CD4-positive, alpha-beta T cell treated with Interleukin-4 for 4 hours (primary cell): ENCODE measurements at places on chromosomes 11 and 22.

- no peak for DNase-seq
Observed at GRCh38 chr11:46682773-46683752, 17.4 kb downstream of the ARHGAP1 start.

DNA sequence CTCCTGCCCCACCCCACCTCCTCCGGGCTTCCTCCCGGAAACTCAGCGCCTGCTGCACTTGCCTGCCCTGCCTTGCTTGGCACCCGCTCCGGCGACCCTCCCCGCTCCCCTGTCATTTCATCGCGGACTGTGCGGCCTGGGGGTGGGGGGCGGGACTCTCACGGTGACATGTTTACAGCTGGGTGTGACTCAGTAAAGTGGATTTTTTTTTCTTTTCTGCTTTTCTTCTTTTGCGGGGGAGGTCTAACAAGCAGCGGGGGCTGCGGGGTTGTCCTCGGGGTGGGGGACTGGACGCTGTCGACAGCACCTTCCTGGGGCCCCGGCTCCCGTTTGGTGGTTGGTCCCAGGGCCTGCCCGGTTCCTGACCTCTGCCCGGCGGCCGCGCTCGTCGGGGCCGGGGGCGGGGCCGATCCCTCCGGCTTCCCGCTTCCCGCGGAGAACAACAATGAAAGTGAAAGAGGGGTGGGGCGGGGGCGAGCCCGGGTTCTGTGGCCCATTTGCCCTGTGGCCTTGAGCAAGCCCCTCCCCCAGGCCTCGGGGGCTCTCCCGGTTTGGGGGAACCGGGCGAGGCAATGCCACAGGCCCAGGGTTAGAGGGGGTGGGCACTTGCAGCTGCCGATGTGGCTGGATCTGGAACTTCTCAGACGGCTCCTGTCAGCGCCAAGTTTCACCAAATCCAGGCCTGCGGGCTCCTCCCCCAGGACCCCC is 975 bp upstream of the MDK start:
- DNase-seq: peak; percentile 41

- DNase-seq: no peak
Observed at GRCh38 chr11:93143800-93144199, 54.0 kb downstream of the SLC36A4 start.

GRCh38 chr11:119091966-119092879 is 7.5 kb downstream of the HMBS start:
- DNase-seq: no peak

DNA sequence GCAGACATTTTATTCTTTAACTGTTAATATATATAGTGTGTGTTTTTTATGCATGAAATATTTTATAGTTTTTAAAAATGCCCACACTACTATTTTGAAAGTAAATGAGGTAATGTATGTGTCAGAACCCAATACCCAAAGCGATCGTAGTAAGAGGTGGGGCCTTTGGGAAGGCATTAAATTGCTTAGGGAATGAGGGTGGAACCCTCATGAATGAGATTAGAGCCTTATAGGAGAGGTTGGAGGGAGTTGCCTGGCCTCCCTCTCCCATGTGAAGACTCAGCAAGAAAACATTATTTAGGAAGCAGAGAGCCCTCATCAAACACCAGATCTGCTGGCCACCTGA is 11.1 kb downstream of the KLHL35 start:
- DNase-seq: no peak

- DNase-seq: no peak
Observed at GRCh38 chr22:50688448-50688847, 15.8 kb downstream of the SHANK3 start.

GRCh38 chr11:656866-657265 is 19.8 kb downstream of the DRD4 start:
- DNase-seq: no peak

GRCh38 chr11:121213362-121213893 is 79.1 kb upstream of the SC5D start:
- no peak for DNase-seq

DNA sequence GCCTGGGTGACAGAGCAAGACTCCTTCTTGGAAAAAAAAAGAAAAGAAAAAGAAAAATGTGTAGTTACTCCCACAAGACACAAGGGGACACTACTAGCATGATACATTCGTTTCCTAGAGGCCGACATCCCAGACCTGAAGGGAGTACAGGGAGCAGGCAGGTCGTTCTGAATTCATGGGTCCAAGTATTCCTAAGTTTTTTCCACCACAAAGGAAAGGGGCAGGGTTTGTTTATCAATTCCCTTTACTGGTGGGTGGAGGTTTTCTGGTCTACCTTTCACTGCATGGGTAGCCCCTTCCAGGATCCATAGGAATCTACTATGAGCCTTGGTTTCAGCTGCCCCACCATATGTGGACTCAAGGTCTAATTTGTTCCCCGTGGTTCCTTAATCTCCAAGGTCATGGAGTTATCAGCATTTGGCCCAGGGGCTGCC is 11.8 kb downstream of the TIGD3 start:
- DNase-seq: peak; percentile 70

- no peak for DNase-seq
Observed at GRCh38 chr11:65083134-65083833, 556 bp downstream of the CDCA5 start.

GRCh38 chr22:34294476-34294875 is 374.2 kb upstream of the LARGE1 start:
- DNase-seq: no peak

DNA sequence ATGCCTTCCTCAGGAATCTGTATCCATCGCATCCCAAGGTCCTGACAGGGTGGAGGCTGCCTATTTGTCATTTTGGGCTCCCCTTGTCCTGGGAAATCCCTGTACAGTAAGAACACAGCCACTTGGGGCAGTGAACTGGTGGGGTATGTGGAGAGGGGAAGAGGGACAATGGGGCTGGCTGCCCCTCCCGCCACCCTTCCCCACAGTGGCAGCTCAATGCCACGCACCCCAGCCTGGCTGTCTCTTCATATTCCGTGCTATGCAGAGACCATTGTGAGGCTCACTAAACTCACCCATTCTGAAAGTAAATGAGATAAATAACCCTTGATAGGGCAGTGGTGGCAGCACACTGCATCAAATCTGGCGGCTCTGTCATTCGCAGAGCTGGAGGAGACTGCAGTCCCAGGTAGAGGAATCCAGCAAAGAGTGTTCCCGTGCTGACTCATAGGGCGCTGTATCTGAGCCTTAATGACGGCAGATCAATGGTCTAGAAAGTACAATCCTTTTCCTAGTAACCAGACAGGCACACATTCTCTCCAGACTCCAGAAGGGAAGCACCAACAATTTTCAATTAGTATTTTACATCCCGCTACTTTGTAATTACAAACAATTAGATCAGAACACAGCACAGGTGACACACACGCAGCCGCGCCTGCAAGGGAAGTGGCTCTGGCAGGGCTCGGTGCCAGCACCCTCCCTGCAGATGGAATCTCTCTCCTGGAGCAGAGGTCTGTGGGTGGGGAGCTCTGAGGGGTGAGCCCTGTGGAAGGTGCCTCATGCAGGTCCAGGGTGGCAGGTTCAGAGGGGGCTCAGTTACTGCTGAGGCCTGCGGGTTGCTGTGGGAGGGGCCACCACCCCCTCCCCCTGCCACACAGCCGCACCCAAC is 167.9 kb upstream of the B3GAT1 start:
- DNase-seq: no peak

- no peak for DNase-seq
Observed at GRCh38 chr11:68122936-68123539, 1.9 kb upstream of the CHKA start.

DNA sequence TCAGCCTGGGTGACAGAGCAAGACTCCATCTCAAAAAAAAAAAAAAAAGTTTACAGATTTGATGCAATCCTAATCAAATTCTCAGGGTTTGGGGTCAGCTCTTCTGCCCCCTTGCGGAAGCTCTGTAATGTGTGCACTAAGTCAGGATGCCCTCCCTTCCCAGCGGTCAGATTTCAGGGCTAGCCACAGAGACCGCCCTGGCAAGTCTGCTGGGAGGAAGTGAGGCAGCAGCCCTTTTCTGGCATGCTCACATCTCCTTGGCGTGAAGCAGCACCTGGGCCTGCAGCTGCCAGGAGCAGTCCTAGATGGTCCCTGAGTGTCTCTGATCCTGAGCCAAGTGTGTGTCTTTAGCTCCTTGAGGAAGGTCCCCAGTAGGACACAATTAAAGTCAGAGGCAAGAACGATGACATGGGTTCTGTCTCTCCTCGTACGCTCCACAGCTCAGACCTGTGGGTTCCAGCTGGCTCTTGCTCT is 10.9 kb upstream of the APOBEC3C start:
- DNase-seq: peak; percentile 81

DNA sequence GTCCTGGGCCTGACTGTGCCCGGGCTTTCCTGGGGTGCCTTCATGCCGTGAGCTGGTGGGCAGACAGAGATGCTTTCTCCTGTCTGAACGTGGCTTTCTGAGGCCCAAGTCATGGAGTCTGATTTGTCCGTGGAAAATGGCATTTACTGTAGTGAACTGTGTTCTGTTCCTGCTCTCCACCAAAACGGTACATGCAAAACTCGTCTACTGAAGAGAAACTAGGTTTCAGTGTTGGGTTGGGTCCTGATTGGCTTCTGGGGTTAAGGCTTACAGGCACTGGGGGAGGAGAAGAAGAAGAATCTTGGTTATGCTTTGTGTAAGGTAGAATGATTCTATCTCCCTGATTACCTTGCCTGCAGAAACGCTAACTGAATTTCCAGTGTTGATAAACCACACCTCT is 541.7 kb downstream of the NTM start:
- DNase-seq: no peak

DNA sequence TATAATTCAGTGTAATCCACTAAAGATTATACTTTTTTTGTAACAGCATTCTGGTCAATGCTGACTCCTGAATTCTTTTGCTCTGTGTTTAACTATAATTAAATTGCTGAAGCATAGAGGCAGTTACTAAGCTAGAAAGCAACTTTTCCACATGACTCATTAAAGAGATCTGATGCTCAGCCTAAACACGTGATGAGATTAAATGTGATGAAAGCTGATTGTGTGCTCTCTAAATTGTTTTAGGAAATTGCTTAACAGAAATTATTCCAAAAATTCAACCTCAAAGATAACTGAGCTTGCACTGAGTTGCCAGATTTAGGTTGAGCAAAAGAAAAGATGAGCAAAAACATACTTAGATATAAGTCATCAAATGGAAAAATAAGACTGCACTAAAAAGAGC is 1033.6 kb downstream of the FAM181B start:
- DNase-seq: no peak

DNA sequence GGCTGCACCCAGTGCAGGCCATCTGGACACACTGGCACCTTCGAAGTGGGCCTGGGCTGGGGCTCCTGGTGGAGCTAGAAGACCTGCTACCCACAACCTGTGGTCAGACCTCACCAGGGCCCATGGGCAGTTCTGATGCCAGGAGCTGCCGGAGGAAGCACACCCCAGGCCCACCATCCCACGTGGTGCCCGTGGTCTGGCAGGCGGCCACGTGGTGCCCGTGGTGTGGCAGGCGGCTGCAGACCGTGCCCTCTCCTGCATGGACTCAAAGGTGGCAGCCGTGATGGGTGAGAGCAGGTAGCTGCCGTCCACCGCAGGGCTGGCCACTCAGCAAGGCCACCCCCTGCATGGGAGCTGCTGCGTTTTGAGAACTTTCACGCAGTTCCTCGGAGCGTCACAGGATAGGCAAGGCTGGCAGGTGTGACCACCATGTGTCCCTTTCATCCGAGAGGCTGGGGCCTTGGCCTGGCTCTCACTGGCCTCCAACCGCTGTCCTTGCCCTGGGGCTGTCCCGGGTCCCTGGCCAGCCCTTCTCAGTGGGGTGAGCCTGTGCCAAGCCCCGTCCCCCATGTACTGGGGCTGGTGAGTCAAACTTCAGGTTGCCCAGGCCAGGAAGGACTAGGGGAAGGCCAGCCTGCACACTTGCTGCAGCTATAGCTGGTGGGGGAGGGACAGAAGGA is 3.9 kb upstream of the IL17REL start:
- DNase-seq: no peak

- no peak for DNase-seq
Observed at GRCh38 chr11:44743959-44744557, 17.3 kb downstream of the TSPAN18 start.

GRCh38 chr22:41914611-41915034 is 251 bp downstream of the SHISA8 start:
- DNase-seq: no peak

- no peak for DNase-seq
Observed at GRCh38 chr11:78535027-78535426, 39.6 kb downstream of the NARS2 start.

- peak; percentile 82 for DNase-seq
Observed at GRCh38 chr11:103035791-103036434, 56.0 kb downstream of the DCUN1D5 start.

DNA sequence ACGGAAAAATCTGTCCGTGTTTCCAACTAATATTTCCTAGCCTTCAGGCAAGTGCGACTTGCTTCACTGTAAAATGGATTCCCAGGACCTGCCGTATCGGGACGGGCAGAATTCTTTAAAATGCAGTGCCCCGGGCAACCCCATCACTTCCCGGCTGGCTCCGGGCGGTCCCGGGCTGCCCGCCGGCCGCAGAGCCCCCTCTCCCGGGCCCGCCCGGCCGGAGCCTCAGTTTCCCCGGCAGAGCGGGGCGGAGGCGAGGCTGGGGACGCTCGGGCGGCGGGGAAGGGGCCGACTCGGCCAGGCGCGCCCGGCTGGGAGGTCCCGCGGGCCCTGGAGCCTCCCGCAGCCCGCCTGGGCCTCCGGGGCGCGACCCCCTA is 84.2 kb upstream of the WNT7B start:
- no peak for DNase-seq

DNA sequence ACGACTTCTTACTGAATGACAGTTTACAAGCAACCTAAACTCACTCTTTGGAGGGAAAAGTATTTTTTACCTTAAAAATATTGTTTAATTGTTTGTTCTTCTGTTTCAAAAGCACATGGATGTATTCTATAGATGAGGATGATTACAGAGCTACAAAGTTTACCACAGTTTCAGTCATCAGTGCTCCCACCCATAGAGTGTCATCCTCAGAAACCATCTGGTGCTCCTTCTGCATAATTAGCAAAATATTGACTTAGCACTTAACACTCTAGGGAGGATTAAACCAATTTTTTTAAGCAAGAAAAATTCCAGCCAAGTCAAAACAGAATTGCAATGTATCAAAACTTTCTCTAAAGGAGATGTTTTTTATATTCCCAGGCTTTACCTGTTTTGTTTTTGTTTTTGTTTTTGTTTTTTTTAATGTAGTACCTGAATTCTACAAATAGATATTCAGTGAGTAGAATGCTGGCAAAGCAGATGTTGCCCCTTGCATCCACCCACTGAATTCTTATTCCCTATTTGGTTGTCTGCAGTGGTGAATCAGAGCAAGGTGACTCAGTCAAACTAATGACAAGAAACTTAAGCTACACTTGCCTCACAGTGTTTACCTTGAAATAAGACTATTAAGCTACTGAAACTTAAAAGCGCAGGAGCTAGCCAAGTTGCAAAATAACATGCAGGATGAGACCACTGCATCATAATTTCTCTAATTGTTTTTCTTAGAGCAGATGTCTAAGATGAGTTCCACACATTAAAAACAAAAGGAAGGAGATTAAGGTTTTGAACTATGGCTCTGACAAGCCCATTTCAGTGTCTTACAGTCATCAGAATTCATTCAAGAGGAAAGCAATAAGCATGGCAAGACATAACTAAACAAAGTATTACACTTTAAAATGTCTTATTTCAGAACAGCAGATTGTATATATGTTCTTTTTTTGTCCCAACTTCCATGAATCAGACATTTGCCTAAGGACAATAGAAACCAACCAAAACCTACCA is 155.1 kb upstream of the SOX6 start:
- no peak for DNase-seq

- no peak for DNase-seq
Observed at GRCh38 chr11:75347781-75348566, 3.5 kb downstream of the ARRB1 start.
